IPS DF 6.9 (cell line): ENCODE measurements at places on chromosomes 2 and 18.

DNA sequence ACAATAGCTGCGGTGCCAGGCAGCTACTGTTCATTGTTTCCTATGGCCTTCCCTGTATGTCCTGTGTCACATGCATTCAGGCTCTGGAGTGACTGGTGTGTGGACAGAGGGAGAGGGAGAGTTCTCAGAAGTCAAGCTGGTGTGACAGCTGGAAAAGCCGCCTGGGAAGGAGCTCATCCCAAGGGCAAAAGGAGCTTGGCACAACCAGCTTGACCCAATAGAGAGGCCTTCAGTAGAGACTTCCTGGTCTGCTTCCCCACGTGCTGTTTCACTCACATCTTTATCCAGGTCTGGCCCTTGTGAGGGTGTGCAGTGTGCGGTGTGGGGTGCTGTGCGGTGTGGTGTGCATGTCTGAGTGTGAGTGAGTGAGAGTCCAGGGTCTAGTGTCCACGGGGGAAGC, 11.1 kb upstream of the NT5DC4 start:
- no peak for DNase-seq

DNA sequence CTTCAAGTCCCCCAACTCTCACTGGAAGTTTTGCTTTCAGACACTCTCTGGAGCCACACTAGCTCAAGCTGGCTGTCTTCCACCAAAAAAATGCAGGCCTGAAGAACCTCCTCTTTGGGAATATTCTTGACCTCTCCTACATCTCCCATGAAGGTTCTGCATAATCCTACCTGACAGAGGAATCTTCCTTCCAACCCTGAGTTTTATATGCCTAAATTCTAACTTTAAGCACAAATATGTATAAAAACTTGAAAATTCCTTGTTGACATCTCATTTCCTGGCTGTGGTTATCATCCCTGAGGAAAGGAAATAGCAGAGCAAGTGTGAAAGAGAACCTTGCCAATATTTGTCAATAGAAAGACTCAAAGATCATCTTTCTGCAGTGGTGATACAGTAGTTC, 249.0 kb downstream of the LPIN1 start:
- DNase-seq, result no peak

GRCh38 chr2:161028581-161028980, 131.6 kb upstream of the TANK start:
- DNase-seq, result no peak

GRCh38 chr2:215775106-215775505, 238.2 kb downstream of the MREG start:
- no peak for DNase-seq

GRCh38 chr18:42038936-42039335, 83.9 kb downstream of the PIK3C3 start:
- no peak for DNase-seq

- DNase-seq, result no peak
Observed at GRCh38 chr2:32212295-32212694, 46.6 kb downstream of the SLC30A6 start.

- DNase-seq, result no peak
Observed at GRCh38 chr2:8821276-8822217, 15.9 kb downstream of the KIDINS220 start.

- DNase-seq, result no peak
Observed at GRCh38 chr2:135949451-135950234, 35.8 kb downstream of the DARS1 start.
